GM12892 (cell line): ENCODE measurements at places on chromosomes 5 and 9.

- peak; percentile 44 for DNase-seq
Measured at GRCh38 chr9:125700791-125701190, 6.2 kb downstream of the MAPKAP1 start.

GRCh38 chr9:38240051-38240450, 152.5 kb upstream of the ALDH1B1 start:
- DNase-seq: no peak

DNA sequence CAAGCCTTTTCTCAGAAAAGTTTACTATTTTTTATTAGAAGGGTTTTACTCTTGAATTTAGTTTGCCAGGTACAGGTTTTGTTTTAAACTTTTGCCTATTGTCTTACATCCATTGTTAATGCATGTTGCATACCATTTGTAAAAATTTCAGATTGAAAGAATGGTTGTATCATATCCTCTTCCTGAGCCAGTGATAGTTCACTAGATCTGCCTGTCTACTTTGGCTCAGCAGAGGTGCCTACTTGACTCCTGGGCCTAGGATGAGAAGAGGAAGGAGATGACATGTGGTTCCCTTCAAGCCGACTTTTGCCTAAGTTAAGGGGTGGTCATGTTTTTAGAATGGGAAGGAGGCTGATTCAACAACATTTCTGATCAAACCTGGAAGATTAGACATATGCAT, 232.9 kb downstream of the TRPM3 start:
- DNase-seq: no peak

DNA sequence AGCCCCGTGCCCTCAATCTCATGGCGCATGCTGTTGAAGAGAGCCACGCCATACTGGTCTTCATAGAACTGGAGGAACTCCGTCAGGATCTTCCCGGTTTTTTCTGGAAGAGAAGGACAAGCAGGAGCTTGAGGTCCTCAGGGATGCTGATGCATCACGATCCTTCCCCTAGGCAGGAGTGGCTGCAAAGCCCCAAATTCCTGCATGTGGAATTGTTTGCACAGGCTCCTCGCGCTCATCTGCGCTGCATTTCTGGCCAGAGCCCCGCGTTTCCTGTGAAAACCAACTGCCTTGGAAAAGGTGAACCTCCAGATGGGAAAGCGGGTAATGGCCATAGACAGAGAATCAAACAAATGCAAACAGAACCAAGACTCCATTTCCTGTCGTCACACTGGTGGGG, 80.4 kb downstream of the LRSAM1 start:
- DNase-seq: no peak

GRCh38 chr5:143701493-143701892, 110.5 kb upstream of the HMHB1 start:
- no peak for DNase-seq
